Retinal pigment epithelial cell (primary cell): ENCODE measurements at places on chromosomes 6 and 20.

DNA sequence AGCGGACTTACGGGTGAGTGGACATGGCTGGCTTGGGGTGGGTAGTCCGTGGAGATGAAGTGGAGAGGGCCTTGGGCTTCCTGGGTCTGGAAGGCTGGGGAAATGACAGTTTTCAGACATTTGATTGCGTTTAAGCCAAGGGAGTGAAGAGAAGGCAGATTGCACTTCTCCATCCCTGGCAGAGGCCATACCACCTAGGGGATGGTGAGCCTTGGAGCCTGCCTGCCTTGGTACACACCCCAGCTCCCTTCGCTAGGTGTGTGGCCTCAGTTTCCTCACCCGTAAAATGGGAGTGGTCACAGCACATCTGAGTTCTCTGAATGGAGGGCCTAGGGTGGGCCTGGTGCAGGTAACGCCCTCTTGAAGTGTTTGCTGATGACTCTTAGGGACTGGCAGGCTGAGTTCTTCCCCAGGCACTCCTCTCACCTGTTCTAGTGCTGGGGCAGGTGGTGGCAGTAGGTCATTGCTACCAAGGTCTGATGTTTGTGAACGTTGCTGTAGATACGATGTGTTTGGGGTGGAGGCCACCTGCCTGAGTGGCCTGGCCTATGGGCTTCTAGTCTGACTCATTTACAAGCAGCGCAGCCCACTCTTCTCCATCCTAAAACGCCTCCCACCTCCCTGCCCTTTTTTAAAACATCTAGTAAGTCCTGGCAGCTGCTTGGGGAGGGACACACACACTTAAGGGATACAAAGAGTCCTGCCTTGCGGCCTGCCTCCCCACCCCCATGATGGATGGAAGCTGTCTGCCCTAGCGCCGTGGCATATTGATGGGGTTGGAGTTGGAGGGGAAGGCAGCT lies 2.3 kb downstream of the RBM38 start:
- no peak for DNase-seq

DNA sequence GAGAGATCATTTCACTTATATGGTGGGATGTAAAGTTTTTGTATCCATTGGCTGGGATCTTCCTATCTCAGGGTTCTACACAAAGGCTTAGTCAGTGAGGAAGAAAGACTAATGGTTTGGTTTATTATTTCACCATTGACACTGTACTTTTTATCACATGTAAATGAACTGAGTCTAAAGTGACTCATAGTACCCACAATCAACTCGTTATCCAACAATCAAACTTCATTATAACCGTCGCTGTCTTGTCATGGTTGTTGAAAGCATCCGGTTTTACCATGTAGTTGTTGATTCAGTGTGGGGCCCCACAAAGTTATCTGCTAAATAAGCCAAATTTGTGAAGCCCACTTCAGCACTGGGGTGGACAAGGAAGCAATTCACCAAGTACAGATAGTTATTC lies 55.8 kb upstream of the MTRF1L start:
- no peak for DNase-seq

DNA sequence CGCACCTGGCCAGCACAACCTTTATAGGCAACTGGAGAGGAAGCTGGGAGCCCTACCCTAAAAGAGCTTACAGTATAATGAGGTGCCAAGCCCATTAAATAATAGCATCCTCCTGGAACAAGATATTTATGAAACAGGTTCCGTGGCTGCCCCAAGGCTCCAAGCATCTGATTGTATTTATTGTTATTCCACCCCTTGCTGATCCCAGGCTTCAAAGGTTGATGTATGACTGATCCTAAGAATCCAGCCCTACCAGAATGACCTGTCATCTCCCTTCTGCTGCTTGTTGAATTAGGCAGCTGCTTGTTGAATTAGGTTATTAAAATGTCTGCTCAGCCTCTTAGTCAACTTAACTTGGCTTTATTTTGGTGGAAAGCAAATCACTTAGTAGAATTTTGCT lies 35.2 kb upstream of the SASH1 start:
- no peak for DNase-seq

DNA sequence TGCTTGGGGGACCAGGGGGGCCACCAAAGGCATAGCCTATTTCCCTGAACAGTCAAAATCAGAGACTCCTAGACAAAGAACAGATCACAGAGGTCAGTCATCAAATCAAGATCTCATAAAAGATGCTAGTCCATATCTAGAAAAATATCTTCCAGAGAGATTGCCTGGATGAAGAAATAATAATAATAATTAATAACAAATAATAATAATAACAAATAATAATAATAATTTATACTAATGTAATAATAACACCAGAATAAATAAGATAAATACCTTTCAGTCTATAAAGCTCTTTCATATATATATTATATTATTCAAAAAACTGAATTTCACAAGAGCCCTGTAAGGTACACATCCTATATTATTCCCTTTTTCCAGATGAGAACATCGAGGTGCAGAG lies 129.6 kb downstream of the PAX1 start:
- no peak for DNase-seq

GRCh38 chr6:27472182-27472616 lies 706 bp downstream of the ZNF184 start:
- DNase-seq, result no peak

- no peak for DNase-seq
These were observed 160.1 kb downstream of the SCP2D1 start for GRCh38 chr20:18973529-18974173.

DNA sequence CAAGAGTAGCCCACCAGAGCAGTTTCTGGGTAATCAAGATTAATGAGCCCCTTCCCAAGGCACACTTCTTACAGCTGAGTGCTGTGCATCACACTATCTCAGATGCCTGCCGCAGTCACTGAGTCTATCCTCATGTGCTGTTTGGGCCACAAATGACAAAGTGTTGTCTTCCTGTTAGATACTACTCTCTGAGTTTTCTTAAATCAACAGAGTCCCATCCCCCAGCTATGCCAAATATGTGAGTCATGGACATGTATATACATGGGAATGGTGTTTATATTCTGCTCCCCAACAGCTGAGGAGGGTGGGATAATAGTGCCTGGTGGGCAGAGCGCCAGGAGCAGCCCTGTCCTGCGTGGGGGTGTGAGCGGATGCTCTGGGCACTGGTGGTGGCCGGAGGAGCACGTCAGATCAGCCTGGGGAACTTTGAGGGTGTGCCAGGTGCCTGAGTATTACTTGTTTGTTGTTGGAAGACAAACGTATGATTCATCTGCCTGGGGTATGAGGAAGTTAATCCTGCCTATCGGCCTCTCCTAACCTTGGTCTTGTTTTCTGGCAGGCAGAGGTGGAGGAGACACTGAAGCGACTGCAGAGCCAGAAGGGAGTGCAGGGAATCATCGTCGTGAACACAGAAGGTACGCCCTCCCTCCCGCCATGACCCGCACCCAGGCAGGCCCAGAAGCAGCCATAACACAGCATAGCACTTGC lies 9.6 kb downstream of the DYNLRB1 start:
- DNase-seq, result peak; percentile 90

DNA sequence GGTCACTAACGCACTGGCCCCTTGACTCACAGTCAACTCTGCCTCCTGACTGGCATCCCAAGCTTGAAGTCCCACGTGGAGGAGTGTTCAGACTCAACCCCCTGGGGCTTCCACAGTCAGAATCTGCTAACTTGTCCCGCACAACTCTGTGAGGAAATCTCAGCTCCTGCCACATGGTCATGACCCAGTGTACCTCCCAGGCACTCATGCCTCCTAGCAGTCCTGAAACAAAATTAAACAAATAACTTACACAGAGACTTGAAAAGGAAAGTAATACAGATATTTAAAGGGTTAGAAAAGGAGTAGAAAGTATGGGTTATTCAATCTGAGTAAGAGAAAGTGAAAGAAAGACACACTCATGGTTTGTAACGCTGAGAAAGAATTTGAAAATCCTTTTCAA lies 134.9 kb downstream of the GMDS start:
- no peak for DNase-seq

DNA sequence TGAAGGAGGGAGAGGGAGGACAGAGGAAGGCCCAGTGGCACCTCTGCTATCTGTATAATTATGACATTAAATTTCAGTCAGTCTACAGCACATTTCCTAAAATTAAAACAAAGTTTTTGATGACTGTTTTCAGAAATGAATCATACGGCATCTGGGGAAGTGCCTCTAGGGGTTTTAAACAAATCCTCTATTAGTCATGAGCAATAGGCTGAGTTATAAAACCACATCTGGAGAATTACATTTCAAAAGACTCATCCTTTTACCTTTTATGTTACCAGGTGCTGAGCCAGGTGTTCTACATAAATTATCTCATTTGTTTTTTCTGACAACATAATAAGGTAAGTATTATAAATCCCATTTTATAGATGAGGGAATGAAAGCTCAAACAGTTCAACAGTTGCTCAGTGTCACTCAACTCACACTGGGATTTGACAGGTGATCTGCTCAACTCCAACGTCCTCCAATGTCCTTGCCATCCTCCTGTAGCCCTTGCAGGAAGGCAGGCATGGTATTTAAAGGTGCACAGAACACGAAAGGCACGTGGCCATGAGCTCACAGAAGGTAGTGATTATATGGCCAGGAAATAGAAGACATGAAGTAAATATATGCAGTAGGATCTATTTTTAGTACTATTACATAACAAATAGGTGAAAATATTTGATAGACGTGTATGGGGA lies 184.2 kb upstream of the MAN1A1 start:
- DNase-seq, result no peak

GRCh38 chr20:2254333-2254732 lies 41.5 kb upstream of the TGM3 start:
- DNase-seq, result no peak

DNA sequence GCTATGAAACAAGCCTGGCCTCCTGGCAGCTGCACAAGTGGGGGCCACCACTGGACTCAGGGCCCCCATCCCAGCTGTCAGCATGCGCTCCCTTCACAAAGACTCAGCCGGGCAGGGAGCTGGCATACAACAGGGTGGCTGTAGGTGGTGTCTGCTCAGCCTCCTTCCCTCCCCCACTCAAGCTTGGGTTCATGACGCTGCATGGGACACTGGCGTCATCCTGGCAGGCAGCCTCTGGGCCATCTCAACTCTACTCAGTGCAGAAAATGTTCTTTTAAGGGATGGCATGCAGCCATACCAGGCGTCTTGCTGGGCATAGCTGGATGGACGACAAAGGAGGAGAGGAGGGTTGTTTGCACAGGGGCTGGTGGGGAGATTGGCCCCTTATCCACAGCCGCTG lies 30.5 kb downstream of the SAYSD1 start:
- DNase-seq, result no peak

GRCh38 chr6:126064257-126064747 lies 78.0 kb downstream of the TRMT11 start:
- DNase-seq, result no peak

- DNase-seq, result no peak
These were observed 3.9 kb downstream of the ZMYND8 start for GRCh38 chr20:47352332-47353238.

GRCh38 chr20:58883241-58883691 lies 30.8 kb downstream of the GNAS start:
- DNase-seq, result no peak

- peak; percentile 88 for DNase-seq
These were observed 105.2 kb upstream of the CARMIL1 start for GRCh38 chr6:25173951-25174474.

DNA sequence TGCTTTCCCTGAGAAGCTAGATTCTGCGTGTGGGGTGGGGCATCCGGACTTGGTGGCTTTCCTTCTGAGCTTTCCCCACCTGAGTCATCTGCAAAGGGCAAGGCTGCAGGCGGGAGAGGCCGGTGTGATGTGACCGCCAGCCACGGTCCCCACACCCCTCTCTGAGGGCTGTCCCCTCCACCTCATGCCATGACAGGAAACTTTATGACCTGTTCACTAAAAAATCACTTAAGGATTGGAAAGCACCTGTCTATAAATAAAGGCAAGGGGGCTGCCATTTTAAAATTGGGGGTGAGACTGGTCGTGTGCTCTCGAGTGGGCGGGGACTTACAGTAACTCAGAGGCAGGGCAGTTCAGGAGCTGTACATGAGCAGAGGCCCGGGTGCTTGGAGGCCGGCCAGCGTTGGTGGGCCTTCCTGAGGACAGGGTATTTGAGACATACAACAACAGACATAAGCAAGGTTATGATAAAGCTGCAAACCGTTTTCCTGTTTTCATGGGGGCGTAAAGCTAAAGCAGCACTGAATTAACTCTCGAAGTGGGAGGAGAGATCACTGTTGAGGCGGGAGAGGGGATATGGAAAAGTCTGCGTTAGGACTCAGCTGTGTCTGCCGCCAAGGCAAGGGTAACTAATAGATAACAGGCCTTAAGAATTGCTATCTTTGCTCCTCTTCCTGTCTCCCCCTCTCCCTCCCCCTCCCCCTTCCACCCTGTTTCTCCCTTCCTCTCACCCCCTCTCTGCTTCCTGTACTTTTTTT lies 16.1 kb upstream of the SERPINB1 start:
- DNase-seq, result peak; percentile 84

- DNase-seq, result no peak
These were observed 226.1 kb upstream of the GMDS start for GRCh38 chr6:2471472-2471871.

DNA sequence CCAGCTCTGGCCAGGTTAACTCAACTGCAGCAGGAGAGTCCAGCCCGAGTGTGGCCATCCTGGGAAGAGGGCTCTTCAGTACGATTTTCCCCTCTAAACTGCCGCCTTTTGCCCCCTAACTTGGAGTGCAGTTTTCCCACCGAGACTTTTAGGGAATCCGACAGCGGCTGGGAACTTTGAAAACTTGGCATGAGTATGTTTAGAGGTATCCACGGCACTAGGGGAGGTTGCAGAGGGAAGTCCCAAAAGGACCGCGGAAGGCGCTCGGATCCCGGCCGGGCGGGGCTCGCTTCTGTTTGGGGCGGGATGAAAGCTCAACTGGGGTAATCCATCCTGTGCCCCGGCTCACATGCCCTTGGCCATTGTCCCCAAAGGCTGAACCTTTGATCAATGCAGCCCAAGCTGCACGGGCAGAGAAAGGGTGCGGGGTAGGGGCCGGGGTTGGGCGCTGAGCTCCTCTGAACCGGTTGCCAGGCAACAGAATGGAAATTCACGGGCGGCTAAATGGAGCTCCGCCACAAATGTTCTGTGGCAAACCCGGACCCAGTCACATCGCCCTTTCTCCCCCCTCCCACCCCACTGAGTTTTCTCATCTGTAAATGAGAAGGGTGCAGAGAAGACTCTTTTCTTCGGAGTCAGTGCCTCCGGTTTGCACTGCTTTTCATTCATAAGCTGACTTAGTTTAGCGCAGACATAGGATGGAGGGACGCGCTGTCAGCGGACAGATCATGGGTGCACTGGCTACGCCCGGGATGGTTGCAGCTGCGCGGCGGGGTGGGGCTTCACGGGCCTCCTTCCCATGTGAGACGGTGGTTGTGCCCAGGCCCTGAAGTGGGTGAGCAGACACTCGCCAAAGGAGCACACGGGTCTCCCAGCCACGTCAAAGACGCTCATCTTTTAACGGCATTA lies 2.3 kb downstream of the BMP6 start:
- DNase-seq, result no peak

GRCh38 chr20:38095017-38095686 lies 61.6 kb downstream of the RPRD1B start:
- DNase-seq, result no peak

DNA sequence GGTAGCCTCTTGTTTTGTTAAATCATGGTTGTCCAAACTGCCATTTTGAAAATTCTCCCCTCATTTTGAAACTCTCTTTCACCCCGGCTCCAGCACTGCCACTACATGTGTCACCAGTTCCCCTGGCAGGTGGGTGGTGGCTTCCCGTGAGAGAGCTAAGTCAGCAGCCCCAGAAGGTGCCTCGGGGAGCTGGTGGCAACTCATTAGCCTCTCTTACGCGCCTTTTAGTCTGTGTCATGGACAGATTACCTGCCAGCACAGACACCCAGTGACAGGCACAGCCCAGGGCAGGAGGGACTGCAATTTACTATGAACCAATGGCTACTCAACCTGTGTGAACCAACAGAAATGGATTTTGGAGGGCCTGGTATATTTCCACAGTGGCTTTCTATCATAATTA lies 147.1 kb upstream of the SASH1 start:
- DNase-seq, result no peak
